Left lung (tissue), 14 donors: ENCODE measurements at places on chromosomes 4 and X. TPM values are rescaled to one million over a fixed set of nuclear protein-coding genes. Genes with fewer than 3 reads are reported as not detected.

The UGT2B15 gene
- polyA plus RNA-seq: 0.34 TPM

The ATP1B4 gene
- polyA plus RNA-seq: 0.04 TPM

The HSFX1 gene
- 2.7 TPM for polyA plus RNA-seq

The PRKX gene
- polyA plus RNA-seq: 12.1 TPM

The PDHA2 gene
- not detected for polyA plus RNA-seq

The ABLIM2 gene
- 6.8 TPM for polyA plus RNA-seq

- DNase-seq: peak; percentile 49
Observed at GRCh38 chrX:134990801-134991481, at the start of gene SMIM10. Gene SMIM10 (plus strand): TSS chrX:134990991. CDS start chrX:134991096, 105 bp downstream.
